Kidney tubule cell (primary cell): ENCODE measurements at places on chromosomes 11 and 22.

DNA sequence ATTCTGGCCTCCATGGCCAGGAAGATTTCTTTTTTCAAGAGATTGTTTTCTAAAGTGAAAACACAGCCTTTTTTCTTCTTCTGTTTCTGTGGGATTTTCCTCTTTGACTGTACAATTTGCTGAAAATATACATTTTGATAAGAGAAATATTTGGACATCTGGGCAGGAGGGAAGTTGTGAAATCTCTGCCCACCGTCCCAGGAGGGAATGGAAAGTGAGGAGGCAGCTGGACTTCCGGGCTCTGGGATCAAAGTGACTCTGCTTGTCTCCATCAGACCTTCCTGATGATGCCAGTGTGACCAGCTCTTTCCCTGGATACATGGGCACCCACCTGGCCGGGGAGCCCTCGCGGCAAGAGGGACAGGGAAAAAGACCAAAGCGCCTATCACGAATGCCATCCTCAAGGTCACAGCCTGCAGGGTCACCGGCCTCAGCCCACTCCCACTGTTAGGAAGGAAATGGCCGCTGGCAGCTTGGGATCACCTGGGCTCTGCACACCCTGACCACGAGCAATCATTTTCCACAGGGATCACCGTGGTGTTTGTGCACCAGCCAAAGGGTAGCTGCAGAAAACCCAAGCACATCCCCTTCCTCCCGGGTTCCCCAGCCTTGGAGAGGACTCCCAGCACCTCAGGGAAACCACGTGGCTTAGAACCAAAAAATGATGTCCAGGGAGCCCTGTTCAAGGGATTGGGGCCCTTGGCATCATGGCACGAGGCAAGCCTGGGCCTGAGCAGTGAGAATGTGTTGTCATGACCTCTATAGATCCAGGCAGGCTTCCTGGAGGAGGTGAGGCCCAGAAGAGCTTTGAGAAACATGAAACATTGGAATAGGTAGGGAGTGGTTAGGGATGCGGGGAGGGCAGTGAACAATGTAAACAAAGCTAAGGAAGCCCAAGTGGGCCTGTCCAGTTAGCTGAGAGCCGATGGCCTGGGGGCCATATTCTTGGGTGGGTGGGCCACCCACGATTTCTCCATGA, 29.1 kb upstream of the CCND1 start:
- no peak for DNase-seq

- no peak for DNase-seq
Observed at GRCh38 chr11:86138958-86139357, 70.1 kb upstream of the PICALM start.

- DNase-seq, result no peak
Observed at GRCh38 chr11:83693306-83693992, 407.3 kb upstream of the CCDC90B start.

GRCh38 chr11:1920128-1920908, 815 bp downstream of the TNNT3 start:
- DNase-seq, result no peak

GRCh38 chr11:45713573-45713972, 48.2 kb upstream of the CHST1 start:
- no peak for DNase-seq

DNA sequence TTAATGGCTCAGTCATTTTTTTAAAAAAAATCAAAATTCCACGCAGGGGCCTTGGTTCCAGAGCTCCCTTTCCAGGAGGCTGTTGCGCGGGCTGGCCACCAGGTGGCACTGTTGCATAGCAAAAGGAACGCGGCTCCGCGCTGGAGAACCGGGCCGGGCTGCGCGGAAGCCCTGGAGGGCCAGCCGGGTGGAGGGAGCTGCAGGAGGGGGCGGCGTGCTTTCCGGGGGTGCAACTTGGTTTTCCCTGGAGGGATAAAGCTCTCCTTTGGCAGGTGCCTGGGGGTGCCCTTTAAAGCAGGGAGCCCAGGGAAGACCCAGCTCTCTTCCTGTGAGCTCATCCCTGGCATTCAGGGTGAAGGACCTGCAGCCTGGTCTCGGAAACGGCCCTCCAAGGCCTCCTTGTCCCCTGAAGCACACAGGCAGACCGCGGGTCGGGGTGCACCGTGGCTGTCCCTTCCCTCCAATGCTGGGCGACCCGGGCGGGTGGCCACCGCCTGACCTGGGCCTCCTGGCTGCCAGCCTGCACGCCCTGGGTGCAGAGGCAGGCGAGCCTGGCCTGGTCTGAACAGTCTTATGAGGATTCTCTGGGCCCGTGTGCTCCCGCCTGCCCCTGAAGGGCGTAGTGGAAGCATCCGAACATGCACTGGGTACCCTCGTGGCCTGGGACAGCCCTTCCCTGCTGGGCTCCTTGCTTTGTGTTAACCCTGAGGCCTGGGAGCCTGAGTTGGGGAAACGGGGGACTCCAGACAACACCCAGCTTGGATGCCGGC, 23.4 kb downstream of the KRTAP5-5 start:
- DNase-seq, result peak; percentile 48

DNA sequence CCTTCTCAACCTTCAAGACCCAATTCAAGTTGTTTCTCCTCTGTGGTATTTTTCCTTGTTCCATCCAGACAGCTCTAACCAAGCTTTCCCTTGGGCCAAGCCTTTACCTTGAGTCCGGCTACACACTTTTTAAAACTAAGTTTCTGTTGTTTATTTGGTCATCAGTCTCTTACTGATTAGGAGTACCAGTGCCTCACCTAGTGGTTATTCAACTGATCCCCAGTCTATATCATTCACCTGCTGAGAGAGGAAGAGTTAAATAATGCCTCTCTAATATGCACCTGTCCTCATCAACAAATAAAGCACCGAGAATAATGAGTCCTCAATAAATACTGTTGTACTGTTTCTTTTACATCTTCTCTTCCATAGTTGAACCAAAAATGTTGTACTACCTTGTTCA, 160.8 kb downstream of the MSANTD4 start:
- DNase-seq, result peak; percentile 8

DNA sequence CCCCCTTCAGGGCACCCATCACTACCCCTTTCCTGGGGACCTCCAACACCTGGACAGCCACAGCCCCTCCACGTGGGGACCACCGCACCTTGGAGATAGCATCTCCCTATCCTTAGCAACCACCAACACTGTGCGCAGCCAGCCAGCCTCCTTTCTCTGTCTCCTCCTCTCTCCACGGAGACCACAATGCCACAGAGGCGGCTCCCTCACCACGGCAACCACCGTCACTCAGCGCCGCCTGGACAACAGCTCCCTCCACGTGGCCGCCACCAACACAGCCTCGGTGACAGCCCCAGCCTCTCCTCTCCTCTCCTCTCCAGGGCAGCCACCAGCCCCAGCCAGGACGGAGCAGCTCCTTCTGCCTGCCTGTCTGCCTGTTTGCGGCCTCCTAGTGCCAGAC, 10.5 kb downstream of the ELFN2 start:
- DNase-seq, result no peak

DNA sequence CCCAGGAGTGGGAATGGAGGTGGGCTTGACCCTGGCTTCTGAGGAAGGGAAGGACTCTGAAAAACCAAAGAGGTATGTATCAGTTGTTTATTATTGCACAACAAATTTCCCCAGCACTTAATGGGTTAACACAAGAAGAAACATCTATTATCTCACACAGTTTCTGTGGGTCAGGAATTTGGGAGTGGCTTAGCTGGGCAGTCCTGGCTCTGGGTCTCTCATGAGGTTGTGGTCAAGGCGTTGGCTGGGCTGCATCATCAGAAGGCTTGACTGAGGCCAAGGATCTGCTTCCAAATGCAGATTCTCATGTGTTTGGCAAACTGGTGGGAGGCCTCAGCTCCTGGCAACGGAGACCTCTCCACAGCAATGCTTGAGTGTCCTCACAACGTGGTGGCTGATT, 17.5 kb upstream of the SMIM38 start:
- DNase-seq, result peak; percentile 74

GRCh38 chr11:118215262-118215661, 9.5 kb downstream of the JAML start:
- DNase-seq, result no peak

GRCh38 chr11:107020594-107020993, 2.3 kb upstream of the GUCY1A2 start:
- no peak for DNase-seq

DNA sequence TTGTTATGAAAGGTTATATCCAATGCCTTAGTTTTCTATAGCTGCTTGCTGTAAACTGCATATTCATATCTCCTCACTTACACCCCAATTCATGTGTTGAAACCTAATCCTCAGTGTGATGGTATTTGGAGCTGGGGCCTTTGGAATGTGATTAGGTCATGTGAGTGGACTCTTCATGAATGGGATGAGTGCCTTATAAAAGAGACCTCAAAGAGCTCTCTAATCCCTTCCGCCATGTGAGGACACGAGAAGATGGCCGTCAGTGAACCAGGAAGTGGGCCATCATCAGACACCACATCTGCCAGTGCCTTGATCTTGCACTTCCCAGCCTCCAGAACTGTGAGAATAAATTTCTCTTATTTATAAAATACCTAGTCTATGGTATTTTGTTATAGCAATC, 79.3 kb downstream of the CYP2R1 start:
- no peak for DNase-seq

- DNase-seq, result no peak
Observed at GRCh38 chr11:65712633-65713076, 603 bp downstream of the KAT5 start.

- DNase-seq, result no peak
Observed at GRCh38 chr22:49996119-49996517, 16.4 kb downstream of the IL17REL start.

- no peak for DNase-seq
Observed at GRCh38 chr11:121775276-121775675, 322.5 kb upstream of the SORL1-AS1 start.

GRCh38 chr11:128022007-128022368, 565.4 kb downstream of the ETS1 start:
- DNase-seq, result peak; percentile 55

- no peak for DNase-seq
Observed at GRCh38 chr22:19240813-19241592, 50.5 kb downstream of the CLTCL1 start.

DNA sequence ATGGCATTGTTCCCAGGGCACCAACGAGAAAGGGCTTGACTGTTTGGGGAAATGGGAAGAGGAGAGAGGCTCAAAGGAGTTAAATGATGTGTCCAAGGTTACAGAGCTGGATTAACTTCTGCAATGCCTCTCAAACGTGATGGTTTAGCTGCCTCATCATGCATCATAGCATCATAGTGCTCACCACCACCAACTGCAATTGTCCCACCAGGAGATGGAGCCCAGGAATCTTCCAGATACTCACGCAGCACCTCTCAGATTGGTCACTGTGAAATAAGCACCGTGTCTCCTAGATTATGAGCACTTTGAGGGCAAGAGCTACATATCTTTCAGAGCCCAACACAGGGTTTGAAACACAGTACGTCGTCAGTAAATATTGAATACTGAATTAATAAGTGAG, 69.2 kb downstream of the PRSS23 start:
- no peak for DNase-seq

DNA sequence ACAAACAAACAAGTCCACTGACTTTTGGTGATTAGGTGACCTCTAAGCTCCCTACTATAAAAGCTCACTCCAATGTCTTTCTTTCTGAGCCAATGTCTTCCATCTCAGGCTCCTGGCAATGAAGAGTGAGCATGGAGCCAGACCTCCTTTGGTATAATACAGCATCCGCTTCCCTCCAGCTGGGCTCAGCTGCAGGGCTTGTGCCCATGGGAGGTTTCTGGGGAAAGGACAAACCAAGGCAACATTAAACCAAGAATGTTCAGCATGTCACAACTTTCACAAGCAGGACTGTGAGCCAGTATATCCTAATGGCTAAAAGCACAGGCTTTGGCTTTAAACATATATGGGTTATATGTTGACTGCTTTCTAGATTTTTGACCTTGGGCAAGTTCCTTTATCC, 58.8 kb downstream of the EHF start:
- DNase-seq, result no peak

DNA sequence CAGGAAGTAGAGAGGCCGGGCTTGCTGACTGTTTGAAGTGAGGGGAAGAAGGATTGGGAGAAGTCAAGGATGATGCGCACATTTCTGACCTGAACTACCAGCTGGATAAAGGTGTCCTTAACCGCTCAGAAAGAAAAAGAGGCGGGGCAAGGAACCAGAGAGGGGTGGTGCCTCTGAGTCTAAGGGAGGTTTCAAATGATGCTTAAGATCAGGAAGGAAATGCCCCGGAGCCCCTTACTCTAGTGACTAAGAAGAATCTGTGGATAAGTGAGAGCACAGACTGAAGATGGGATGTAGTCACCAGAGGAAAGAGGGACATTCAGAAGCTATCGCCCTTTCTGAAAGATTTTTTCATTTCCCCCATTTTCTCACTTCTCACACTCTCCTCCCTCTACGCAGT, 12.7 kb downstream of the DCHS1 start:
- no peak for DNase-seq

GRCh38 chr11:7457211-7457610, 28.1 kb upstream of the OLFML1 start:
- no peak for DNase-seq

DNA sequence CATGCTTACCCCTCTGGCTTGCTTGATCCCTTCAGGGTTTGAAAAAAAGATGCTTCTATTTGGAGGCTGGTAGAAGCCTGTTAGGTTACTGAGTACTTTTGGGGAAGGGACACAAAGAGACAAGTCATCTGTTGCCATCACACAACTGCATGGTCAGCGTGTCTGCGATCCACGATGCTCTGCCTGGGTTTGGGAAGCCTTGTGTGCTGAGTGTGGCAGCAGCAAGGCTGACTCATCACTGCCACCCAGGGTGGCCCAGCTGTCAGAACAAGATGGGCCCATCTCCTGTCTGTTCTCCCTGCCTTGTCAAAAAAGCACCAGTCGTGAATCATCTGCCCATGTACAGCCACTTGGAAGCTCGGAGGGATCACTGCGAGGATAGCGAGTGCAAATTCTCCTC, 26.2 kb downstream of the UBASH3B start:
- DNase-seq, result peak; percentile 50

- no peak for DNase-seq
Observed at GRCh38 chr11:67616431-67617242, 9.9 kb downstream of the NDUFV1 start.

GRCh38 chr11:86802146-86802545, 1.8 kb downstream of the PRSS23 start:
- no peak for DNase-seq

DNA sequence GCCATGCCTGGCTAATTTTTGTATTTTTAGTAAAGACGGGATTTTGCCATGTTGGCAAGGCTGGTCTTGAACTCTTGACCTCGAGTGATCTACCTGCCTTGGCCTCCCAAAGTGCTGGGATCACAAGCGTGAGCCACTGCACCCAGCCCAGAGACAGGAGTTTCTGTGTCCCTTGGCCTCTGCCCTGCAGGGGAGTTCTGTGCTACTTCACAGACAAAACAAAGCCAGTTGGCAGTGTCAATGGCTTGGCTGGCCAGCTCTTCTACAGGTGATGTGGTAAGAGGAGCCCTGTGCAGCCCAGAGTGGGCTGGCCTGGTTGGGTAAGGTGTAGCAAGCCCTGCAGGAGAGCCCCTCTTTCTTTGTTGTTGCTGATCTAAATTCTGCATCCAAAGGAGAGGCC, 60.5 kb upstream of the SHISAL1 start:
- no peak for DNase-seq

DNA sequence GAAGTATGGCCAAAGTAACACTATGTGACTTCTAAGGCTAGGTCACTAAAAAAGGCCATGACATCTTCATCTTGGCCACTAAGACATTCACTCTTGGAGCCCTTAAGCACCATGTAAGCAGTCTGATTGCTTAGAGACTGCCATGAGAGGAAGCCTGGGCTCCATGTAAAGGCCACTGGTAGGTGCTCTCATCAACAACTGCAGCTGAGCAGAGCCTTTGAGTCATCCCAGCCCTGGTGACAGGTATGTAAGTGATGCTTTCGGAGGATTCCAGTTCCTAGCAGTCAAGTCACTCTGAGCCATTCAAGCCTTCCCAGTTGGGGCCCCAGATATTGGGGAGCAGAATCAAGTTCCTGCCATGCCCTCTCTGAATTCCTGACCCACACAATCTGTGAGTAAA, 26.2 kb downstream of the GAB2 start:
- DNase-seq, result peak; percentile 26

GRCh38 chr22:38725900-38726655, 20.3 kb downstream of the GTPBP1 start:
- DNase-seq, result no peak
